ENCODE measurements at places on chromosomes 2 and 18. TPM values are rescaled to one million over a fixed set of nuclear protein-coding genes. Genes with fewer than 3 reads are reported as not detected.

The GPR39 gene
- total RNA-seq = not detected

The CHRND gene
- 80.1 TPM for total RNA-seq

The ALPP gene
- total RNA-seq = not detected

The MEP1B gene
- not detected for total RNA-seq

The REG3A gene
- total RNA-seq = not detected

The CXCR1 gene
- 0.79 TPM for total RNA-seq

The IL1RN gene
- total RNA-seq = 2.0 TPM

The GPR45 gene
- not detected for total RNA-seq

The SPDYA gene
- total RNA-seq = 0.38 TPM

The PAIP2B gene
- 47.4 TPM for total RNA-seq

The TMEM169 gene
- total RNA-seq = not detected

The CPSF3 gene
- total RNA-seq = 20.2 TPM

The CCDC141 gene
- 12.3 TPM for total RNA-seq

The TBR1 gene
- not detected for total RNA-seq

The DGUOK gene
- 21.1 TPM for total RNA-seq

The HAT1 gene
- total RNA-seq = 41.4 TPM

The CD8B gene
- not detected for total RNA-seq

The ATP6V1B1 gene
- 0.53 TPM for total RNA-seq

DNA sequence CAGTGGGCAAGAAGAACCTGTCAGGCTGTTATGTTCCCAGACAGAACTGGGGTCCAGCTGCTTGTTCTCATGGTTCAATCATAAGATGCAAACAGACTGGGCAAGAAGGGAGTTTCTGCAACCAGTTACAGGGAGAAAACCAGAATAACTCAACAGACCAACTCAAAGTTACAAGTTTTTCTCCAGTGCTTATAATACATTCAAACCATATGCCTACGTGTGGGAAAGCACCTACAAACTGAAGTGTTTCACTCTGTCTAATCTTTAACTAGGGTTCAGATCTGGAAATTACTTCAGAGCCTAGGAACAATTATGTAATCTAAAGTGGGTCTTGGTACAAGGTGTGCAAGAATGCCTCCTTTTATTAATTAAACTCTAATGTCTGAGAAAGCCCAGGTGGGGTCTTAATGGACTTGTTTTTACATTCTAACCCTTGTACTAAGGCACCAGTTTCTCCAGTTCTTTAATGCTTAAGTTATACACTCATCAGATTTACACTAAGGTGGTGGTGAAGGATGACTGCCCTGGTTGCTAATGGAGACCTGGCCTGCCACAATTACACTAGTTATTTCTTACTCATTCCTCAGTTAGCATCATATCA lies 951.9 kb downstream of the TSN start:
- no peak for DNase-seq

DNA sequence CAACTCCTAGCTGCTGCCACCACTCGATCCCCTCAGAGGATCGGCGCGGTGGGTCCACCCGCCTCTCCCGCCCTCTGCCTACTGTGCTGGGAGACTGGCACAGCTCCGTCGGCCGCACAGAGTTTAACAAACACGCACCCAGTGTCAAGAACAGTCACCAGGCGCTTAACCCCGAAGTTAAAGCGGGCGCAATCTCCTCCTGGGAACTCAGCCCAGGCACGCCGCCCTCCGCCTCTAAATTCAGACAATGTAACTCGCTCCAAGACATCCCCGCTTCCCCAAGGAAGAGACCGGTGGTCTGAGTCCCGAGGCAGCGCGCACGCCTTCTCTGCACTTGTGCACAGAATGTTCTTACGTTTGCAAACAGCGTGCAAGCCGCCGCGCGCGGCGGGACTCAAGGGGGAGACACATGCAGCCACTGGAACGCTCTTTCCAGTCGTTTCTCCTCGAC lies 533 bp downstream of the CXCR4 start:
- DNase-seq = peak; percentile 34

- no peak for DNase-seq
These were observed 212.1 kb upstream of the NETO1 start for GRCh38 chr18:73079920-73080319.

DNA sequence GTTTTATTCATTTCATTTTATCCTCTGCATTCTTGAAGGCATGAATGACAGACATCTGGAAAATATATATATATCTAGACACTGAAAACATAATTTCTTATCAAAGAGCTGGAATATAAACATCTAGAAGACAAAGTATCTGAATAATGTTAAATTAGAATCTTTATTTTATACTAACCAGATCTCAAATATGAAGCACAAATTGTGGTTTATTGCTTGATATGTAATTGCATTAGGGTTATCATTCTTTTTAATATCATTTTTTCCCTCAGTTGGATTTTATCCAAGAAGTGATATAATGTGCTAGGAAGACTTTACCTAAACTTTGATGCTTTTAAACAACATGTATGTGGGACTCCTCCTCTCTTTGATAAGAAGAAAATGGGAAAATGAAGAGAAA lies 331.2 kb downstream of the ARHGAP15 start:
- DNase-seq = no peak

DNA sequence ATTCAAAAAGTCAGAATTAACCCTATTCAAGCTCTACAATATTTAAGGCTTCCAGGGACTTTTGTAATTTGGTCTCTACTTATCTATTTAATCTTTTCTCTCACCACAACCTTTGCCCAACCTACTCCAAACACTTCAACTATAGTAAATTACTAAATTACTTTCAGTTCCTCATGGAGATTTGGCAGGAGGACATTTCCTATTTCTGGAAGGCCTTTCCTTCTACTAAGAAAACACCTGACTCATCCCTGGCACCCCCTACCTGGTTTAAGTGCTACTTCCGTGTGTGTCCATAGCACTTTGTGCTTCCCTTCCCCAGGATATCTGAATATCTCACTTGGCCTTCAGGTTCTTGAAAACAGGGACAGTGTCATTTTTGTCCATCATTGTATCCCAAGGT lies 96.3 kb downstream of the UPP2 start:
- no peak for DNase-seq

DNA sequence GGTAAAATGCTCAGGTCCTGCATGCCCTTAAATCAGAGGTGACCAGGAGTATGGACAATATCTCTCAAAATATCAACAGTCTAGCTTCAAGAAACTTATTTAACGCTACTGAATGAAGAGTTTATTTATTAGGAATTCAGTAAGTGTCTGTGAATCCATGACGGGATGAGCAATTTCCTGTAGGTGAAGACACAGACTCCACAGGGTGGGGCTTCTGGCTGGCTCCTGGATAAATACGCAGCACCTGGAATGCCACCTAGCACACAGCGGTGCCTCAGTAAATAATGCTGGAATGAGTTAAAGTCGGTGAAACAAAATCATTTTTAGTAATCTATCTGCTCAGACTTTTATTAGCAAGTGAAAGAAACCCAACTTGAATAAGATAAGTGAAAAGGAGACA lies 29.4 kb upstream of the MBP start:
- no peak for DNase-seq

GRCh38 chr2:120437604-120438000 lies 91.7 kb downstream of the INHBB start:
- no peak for DNase-seq

DNA sequence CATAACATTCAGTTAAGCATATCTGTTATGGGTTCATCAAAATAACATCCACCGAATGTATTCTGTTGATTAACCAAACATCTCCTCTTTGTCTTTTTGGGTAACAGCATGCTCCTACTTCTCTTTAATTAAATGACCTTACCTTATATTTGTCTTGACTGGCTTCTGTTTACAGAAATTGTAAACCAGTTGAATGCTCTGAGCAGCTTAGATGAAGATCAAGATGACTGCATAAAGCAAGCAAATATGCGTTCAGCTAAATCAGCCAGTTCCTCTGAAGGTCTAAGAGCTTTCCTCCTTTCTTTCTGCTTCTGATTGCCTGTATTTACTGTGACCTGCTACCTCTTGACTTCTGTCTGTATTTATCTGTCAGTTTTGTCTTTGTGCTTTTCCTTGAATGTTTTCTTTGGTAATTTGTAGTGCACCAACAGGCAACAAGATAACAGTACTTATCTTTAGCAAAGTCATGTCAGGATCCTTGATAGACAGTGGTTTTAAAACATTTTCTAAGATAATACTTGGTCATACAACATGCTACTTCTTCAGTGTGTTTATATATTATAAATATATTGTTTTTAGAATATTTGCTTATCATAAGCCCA lies 152.8 kb downstream of the EHBP1 start:
- no peak for DNase-seq

GRCh38 chr2:205276116-205276777 lies 406.1 kb upstream of the NRP2 start:
- DNase-seq = no peak

- DNase-seq = no peak
These were observed 183.8 kb upstream of the DCC start for GRCh38 chr18:52156166-52156565.

DNA sequence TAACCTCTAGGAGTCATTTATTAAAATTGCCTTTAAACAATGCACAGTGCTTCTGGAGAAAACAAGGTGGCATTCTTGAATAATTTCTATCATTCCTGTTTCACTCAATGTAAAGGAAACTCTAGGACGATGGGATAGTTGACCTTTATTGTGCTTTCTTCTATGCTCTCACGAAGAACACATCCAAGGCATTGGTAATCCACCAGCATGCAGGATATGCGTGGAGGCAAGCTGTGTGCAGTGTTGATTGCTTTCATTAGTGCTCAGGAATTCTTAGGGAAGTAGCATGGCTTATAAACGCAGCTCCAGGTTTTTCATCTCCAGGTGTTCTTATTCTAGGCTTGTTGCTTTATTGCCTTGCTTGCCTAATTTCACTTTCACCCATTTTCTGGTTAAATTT lies 58.4 kb upstream of the CAVIN2 start:
- DNase-seq = no peak

GRCh38 chr2:47402555-47402804 lies 476 bp upstream of the MSH2 start:
- DNase-seq = no peak

DNA sequence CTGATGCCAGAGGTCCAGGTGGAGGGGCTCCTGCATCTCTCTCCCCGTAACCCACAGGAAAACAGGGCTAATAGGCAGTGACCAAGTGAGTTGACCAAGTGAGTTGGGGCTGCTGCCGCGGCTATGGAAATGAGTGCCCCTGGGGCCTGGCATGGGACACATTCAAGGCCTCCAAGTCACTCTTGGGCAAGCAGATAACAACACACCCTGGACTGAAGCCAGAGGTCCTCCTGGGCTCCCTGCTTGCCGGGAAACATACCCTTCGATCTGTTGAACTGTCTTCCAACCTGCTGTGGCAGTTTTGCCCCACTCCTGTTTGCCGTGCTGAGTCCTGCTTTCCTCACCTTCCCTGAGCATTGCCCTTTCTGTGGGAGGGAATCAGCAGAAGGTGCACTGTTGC lies 89.2 kb downstream of the LIPG start:
- no peak for DNase-seq

- DNase-seq = no peak
These were observed 505.4 kb downstream of the SUCLG1 start for GRCh38 chr2:83953697-83954096.

GRCh38 chr2:197191177-197191939 lies 119.2 kb downstream of the ANKRD44 start:
- DNase-seq = no peak

DNA sequence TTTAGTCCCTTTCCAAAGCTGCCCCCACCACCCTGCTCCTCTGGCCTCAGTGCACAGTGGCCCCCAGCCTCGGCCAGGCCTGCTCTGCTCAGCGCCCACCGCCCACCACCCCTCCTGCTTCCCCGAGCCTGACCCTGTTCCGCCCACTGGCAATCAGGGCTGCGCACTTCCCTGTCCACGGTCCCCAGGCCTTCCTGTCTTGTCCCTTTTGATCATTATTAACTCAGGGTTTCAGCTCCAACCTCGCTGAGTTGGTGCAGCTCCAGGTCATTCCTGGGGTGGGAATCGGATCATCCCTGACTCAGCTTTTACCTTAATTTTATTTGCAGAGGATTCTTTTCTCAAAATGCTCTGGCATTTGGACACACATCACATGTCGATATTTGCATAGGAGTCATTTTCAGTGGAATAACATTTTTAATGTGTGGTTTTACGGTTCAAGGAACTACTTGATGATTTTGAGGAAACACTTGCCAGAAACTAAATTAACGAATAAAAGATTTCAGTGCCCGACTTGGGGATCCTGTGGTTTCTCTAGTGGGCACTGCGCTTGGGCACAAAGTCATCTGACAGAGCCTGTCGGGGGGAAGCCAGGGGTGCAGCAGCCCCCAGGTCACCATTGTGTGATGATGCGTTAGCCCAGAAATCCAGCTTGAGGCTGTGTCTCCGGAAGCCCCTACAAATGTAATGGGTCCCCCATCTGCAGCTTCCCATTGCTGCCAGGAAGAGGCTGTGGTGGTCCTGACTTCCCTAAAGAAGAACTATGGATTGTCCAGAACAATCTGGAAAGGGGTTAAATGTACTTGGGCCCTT lies 1.0 kb upstream of the ESPNL start:
- DNase-seq = peak; percentile 30

- DNase-seq = no peak
These were observed 145.4 kb downstream of the MTX2 start for GRCh38 chr2:176414641-176415040.

GRCh38 chr2:186641807-186642321 lies 52.0 kb upstream of the FAM171B start:
- DNase-seq = no peak

DNA sequence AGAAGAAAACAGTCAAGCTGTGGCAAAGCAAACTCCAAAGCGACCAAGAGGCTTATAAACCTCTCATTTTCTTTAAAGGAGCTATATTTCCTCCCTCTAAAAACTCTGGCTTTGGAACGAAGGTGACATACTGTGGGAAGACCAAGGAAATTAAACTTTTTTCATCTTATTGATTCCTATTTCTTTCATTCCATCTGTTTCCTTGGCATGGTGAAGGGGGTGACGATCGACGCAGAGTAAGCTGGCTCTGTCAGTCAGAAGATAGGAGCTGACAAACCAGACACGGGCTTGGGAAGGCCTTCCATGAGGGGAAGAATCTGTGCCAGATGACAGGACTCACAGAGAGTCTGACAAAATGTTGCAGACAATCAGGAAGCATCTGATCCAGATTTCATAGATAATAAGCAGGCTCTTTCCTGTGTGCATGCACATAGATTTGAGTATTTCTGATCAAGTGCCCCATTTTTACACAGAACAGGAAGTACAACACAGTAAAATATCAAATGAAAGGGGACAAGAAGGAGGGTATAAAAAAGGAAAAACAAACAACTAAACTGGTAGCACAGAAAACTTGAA lies 261.7 kb downstream of the SATB2 start:
- no peak for DNase-seq

DNA sequence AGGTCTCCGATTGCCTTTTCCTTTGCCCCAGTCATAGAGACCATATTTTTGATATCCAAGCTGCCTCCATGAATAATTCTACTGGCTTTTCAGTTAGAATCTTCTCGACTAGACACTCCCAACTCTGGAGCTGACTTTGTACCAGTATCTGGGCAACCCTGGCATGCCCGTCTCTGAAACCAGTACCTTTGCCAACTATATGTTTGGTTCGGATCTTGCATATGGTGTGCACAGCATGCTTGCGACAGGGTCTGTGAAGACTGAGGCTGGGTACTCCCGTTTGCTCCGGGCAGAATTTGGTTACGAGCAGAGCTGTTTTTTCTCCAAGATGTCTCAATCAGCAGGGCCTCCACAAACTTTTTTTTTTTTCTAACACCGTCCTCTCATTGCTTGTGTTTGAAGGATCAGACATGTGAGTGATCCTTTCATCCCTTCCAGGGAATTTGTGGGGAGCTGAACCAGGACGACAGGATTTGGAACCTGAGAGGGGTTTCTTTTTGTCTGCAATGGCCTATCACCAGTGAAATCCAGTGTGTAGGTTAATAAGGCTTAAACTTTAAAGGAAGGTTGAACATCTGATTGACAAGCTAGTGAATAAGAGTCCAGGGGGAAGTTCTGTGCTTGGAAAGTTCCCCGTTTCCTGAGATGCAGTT lies 322.3 kb downstream of the MYCN start:
- DNase-seq = no peak
